ENCODE measurements at places on chromosomes 5 and 9.

DNA sequence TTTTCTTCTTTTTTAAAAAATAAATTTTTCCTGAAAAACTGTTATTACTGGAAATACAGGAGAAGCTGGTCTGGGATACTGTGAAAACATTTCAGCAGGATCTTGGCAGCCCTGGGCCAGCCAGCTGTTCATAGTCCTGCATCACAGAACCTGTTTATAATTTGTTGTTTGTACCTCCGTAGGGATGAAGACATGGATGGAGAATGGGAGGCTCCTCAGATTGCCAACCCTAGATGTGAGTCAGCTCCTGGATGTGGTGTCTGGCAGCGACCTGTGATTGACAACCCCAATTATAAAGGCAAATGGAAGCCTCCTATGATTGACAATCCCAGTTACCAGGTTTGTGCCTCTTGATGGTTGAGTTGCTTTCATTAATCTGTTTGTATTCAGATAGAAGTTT, 12.4 kb upstream of the MAML1 start:
- no peak for DNase-seq

GRCh38 chr5:143143973-143144372, 259.5 kb downstream of the NR3C1 start:
- no peak for DNase-seq

DNA sequence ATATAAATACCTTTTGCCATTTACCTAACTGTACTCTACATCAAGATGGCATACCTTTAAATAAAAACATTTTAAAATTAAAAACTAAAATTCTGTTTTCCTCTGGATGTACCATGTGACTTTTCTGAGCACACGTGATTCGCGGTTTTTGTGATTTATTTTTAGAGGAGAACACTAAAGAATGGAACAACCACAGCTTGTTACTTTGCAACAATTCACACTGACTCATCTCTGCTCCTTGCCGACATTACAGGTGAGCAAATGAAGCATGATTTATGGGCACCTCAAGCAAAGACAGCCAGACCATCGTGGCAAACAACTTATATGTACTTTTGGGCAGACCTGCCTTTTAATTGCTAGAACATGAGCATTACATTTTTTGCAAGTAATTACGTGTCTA, 61.3 kb downstream of the GDA start:
- DNase-seq = no peak

DNA sequence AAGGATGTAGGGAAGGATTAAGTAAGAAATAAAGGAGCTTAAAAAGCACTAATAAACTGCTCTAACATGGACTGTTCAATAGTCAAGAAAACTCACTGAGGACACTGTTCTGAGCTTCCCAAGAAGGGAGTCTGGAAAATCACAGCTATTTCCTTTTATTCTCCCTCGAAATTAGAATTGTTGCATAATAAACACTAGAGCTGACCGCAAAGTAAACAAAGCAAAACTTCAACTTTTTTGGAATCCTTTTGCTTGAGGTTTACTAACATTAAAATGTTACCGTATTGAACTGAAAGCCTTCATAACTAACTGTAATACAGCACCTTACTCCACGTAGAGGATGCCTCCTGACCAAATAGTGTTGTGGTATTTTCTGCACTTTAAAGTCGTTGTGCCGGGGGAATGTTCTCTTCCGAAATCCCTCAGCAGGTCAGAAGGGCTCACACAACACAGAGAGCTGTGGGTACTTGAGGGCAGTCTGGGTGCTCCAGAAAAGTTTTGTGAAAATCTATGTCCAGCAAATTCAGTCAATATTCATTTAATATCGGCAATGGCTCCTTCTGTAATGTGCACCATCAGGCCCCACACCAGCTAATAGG, 59.2 kb downstream of the TTLL11 start:
- no peak for DNase-seq

DNA sequence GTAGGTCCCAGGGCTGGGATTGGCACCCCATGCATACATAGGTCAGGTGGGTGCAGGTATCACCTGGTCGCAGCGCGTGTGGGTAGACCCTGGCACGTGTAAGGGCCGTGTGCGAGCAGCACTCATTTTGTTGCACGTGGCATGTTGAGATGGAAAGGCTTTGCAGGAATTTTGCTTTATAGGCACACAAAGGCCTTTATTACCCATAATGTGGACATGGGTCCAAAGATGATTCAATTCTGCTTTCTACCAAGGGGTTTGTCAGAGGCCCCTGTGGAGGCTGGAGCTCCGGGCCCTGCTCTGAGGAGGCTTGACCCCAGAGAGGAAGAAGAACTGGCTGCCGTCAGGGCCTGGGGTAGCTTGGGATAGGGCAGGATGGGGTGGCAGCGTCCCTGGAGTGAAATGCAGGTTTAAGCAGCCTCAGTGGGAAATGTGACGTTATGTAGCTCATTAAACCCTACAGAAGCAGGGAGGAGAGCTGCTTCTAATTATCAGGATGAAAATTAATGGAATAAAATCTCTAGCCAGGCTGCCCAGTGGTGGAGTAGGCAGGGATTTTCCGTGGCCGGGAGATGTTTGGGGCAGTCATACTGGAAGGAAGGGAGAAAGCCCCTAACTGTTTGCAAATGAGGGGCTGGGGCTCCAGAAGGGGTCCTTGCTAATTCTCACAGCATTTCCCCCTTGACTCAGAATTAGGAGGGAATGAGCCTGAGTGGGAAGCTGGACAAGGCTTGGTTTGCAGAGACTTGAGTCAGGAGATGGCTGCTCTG, 103.3 kb upstream of the PITX1 start:
- DNase-seq = no peak

DNA sequence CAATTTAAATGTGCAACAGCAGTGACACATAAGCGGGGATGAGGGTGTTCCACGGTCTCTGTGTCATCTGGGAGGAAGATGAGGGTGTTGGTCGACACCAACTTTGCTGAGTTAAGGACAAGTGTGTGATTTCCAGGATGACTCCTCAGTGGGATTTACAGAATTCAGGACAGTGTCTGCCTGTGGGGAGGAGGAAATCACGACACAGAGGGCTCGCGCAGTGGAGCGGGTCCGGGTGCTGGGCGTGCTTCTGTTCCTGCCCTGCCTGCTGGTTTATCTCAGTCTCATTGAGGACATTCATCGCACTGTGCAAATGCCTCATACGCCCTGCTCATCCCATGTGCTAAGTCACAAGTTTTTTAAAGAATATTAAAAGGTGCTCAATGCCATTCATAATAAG, 73.7 kb upstream of the ADAMTS2 start:
- DNase-seq = no peak

- DNase-seq = no peak
Observed at GRCh38 chr5:105392122-105392709, 1829.6 kb upstream of the NUDT12 start.

- DNase-seq = peak; percentile 51
Observed at GRCh38 chr5:88833371-88834130, 49.4 kb downstream of the MEF2C start.

GRCh38 chr5:17402289-17403121, 95.5 kb upstream of the TAF11L2 start:
- no peak for DNase-seq

DNA sequence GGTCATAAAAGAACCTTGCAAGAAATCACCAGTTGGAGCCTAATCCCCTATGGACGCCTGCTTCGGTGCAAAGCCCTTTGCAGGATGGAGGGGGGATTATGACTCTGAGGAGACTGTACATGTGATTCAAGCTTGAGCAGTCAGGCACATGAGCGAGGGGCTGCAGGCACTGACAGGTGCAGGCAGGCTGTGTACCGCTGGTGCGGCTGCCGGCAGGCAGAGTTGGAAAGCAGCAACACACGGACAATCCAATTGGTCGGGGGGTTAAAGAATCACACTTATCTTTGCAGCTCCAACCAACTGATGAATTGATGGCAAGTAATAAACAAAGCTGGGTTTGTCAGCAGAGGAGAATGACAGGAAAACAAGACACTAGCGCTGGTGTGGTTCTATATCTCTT, 5.7 kb downstream of the WHRN start:
- DNase-seq = no peak

GRCh38 chr9:4713849-4714248, 27.2 kb downstream of the AK3 start:
- no peak for DNase-seq

DNA sequence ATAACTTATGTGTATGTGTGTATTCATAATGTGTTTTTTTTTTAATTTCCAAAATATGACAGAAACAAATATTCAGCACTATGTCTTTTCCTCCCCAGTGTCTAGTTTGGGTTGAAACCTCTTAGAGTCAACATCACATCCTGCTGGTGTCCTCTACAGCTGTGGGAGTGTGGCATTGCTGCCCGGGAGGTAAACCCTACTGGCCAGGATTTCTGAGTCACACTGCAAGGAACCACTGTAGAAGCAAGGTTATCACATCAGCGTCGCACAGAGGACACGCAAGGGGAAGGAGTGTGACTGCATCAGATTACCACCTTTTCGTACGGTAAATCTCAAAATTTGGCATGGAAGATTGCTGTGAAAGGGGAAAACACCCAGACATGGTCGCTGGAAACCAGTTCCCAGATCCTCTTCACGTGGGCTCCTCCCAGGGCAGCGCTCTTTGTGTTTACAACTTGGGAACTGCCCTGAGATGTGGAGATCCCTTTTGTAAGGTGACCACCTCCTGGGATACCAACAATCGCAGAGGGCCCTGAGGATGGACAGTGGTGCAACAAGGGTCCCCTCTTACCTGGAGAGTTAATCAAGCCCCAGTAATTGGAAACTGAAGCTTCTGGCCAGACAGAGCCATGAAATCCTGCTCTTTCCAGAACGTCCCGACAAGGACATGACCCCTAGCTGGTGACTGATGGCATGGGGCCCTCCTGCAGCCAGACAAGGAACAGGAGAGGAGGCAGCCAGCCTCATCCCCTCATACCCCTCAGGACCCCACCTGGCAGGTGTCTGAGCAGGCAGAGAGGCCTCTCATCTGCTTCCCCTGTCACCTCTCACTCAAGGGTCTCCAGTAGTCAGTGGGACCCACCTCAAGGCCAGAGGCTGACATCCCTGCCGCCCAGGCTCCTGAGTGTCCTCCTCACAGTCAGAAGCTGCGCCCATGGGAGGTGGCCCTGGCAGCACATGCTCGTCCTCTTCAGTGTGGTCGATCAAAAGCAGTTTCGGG, 194.7 kb downstream of the MED10 start:
- DNase-seq = no peak

DNA sequence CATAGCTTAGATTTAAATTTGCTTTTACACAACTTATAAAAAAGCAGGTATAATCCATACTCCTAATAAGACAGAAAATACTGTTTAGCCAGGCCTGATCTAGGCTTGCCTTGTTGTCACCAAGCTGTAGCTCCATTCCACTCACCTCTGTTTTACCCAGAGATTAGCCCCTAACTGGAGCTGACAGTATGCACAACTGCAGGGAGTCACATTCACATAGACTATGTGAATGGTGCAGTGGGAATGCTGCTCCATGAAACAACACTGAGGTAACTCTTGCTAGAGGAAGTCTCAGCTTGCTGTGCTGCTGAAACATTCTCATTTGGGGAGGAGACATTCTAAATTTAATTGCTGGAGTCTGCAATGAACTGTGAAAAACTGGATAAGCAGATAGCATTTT, 209.1 kb downstream of the TMEM232 start:
- no peak for DNase-seq

DNA sequence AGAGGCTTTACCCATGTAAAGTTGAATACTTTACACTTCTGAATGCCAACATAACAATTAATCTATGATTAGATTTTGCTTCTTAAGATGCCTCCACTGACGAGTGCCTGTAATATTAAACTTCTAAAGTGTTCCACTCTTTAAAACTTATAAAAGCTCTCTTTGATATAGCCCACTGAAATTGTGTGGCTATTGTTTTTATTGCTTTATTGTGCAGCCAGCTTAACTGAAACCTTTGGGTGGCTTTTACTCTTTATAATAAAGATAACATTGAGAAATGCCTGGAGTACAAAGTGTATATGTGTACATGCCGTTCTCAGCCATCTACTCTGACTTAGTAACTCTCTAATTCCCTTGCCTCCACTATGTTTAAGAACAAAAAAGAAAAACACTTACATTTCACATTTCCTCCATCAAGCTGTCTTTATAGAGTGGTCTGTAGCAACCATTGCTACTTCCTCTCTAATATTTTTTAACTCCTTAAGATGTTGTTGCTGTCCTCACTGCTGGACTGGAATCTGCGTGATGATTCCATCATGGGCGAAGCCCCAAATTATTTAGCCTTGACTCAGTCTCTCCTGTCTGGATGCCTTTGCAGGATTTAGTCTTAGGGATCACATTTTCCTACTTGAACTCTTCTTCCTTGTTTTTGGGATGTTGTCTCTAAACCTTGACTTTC, 9.1 kb downstream of the PIK3R1 start:
- no peak for DNase-seq

DNA sequence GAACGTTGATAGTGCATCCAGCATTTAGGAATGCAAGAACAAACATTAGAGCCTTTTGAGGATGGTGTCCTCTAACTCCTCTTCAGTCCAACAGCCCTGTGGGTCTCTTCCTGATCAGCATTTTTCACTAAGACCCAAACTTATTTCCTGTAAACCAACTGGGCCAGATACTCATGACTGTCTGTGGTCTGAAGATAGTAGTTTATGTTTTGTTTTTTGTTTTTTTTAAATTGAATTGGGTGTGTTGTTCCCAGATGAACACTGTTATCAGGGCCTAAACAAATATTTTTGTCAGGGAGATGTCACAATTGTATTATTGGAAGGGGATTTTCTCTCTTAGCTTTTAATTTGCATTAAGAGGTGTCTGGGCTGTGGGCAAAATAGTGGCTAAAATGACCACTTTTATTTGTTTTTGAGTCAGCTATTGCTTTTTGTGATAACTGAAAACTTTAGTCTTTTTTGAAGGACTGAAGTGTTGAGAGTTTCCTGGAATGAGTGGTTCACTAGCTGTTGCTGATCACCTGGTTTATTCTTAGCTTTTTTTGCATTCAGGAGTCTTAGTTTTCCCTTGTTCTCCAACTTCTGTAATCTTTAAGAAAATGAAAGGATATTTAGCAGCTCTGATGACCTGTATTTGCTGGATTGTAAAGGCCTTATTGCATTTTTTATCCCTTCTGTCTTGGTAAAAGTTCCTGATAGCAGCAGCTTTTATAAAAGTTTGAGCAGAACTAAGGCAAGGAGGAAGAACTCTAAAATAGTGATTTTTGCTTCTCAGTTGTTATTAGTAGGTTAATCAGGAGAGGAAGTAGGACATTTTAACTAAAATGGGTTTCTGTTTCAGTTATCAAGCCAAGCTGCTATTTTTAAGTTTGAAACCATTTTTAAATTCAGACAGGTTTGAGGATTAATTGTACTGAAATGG, 5.5 kb downstream of the MAN2A1 start:
- no peak for DNase-seq

DNA sequence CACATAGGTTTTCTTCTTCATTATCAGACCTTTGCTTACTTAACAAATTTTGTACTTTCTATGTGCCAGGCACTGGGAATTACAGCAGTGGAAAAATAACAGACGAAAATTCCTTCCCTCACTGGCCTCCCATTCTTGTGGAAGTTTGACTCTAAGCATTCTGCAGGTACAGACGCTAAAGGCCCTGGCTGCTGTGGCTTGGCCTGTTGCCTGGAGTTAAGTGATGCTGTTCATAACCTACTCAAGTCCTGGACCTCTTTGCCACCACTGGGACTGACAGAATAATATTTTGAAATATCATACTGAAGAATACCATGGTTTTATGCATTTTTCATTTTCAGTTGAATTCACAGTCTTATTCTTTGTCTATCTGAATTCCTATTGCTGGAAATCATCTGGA, 97.3 kb upstream of the SPATA31C2 start:
- no peak for DNase-seq
